ENCODE measurements at places on chromosomes 1 and 21.

DNA sequence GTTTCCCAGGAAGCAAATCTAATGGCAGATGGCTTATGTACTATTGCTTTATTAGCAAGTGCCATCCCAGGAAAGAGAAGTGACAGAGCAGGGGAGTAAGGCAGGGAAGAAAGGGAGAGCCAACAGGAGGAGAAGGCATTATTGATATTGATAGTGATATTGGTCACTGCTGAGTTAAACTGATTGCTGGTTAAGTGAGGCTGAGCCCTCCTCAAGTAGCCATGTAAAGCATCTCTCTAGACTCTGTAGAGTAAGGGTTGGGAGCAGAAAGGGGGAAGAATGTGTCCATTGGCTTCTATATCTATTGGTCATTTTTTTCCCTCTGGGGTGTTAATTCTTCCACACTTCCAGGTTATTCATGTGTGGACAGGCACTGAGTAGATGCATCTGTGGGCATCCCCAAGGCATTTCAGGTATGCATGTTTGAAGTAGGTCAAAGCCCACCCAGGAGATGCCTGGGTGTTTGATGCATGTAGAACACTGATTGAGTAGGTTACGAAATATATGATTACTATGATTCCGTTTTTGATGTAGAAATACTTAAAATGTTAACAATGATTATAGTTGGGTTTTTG, 290.5 kb upstream of the DPYD start:
- no peak for DNase-seq

- DNase-seq, result no peak
These were observed 239.5 kb downstream of the TGFB2 start for GRCh38 chr1:218584418-218585155.

DNA sequence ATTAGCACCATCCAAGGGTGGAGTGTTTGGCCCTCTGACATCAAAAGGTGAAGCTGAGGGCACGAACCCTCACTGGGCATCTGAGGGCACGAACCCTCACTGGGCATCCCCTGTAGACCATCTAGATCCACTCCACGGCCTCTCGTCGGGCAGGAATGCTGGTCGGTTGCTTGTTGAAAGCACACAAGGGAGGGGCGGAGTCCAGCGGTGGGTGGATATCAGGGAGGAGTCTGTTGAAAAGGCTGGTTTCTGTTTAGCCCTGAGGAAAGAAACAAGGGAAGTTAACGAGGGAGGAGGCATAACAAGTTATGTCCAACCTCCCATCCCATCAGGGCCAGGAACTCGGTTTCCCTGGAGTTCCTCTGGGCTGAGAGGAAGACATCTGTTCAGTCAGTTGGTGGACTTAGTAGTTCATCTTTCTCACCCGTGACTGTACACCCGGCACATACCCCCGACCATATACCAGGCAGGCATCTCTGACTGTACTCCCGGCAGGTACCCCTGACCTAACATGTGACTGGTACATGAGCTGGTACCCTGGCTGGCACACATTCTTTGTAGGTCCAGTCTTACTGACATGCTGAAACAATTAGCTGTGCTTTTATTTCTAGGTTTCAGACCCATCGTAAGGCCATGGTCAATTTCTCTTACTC, 32.1 kb upstream of the PDE9A start:
- DNase-seq, result no peak

- DNase-seq, result no peak
These were observed 2.3 kb upstream of the NFASC start for GRCh38 chr1:204868340-204868700.

DNA sequence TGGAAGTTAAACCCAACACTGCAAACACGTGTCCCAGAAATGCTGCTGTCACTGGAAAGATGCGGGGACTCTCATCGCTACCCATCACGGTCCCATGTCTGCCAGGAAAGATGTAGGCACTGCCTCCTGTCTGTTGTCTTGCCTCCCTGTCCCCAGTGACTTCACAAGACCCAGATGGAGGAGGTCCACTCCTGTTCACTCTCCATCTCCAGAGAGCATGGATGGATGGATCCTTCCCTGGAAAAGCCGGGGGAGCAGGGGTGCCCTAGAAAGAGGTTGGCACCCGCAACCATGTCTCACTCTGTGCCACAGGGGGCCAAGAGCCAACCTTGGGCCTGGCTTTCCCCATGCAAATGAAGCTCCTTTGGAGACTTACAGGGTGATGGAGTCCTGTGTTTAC, 135.5 kb downstream of the GLIS1 start:
- DNase-seq, result no peak

DNA sequence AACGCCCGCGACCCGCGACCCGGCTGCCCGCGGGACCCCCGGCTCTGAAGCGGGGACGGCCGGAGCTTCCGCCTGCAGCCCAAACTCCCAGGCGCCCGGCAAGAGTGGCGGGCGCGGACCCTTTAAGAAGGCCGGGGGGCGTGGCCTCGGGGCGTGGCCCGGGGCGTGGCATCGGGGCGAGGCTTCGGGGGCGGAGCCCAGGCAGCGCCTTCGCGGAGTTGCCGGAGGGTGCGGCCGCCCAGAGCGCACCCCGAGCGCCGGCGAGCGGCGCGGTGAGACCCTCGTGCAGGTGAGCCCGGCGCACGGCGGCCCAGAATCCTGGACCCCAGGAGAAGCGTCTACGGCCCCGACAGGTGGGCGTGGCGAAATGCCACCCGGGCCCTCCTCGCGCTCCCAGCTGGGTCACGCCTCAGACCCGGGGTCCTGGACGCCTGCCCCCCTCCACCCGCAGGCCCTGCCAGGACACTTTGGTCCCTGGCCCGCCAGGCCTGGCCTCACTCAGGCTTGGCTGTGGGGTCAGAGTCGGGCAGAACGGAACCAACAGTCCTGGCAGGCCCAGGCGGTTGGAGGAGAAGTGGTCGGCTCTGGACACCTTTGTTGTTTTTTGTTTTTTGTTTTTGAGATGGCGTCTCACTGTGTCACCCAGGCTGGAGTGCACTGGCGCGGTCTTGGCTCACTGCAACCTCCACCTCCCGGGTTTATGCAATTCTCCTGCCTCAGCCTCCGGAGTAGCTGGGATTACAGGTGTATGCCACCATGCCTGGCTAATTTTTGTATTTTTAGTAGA, 14.4 kb downstream of the RNF223 start:
- peak; percentile 93 for DNase-seq

GRCh38 chr1:9331558-9332346, 39.1 kb downstream of the SPSB1 start:
- DNase-seq, result no peak

GRCh38 chr1:114669562-114670082, at the start of gene DENND2C:
TSS of gene DENND2C (minus strand) at chr1:114670049. CDS start at chr1:114625984, 44,065 bp downstream.
- DNase-seq, result no peak

DNA sequence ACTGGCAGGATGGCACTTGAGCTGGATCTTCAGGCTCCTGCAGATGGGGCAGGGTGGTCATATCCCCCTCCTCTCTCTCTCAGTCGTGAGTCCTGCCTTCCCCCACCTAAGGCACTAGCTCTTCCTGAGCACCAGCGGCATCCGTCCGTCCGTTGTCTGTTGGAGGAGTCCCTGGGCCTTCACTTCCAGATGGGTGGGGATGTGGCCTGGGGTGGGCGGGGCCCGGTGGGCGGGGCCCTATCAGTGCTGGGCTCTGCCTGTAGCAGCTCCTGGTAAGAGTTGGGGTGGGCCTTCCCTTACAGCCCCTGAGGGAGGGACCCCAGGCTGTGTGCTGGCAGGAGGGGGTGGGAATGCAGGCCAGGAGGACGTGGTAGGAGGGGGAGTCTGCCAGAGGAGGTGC, 10.3 kb downstream of the LDLRAD2 start:
- no peak for DNase-seq

GRCh38 chr1:45723248-45723930, 27.1 kb downstream of the IPP start:
- DNase-seq, result no peak

DNA sequence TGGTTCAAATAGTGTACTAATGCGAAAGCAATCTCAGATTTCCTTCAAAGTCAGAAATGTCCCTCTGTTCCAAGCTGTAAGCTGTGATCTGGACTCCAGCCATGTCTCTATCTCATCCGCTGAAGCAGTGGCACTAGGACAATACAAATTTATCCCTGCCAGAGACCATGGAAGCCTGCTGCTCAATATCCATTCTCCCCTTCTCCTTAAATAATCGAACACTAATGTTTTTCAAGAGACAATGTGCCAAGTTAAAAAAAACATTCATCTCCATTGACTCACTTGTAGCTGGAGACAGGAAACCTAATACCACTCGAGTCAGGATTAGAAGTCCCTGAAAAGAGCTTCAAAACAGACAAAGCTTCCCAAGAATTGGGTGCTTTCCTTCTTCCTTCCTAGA, 38.5 kb upstream of the PGBD5 start:
- no peak for DNase-seq

DNA sequence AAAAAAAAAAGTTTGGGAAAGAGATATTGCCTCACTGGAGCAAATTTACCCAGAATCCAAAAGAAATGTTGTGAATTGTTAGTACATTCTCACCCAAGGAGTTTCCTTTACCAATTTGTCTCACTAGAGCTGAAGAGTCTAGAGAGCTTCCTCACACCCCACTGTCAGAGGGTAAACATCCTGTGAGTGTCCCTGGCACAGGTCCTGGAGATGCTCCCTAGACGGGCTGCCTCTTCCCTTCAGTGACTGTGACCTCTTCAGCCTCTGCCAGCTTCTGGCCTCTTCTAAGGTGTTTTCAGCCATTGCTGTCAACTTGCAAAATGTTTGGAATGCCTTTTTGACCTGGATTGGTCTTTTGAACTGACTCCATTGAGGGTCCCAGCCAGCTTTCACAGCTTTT, 159.4 kb downstream of the DHRS3 start:
- no peak for DNase-seq

- DNase-seq, result no peak
These were observed 144.0 kb downstream of the MAGI3 start for GRCh38 chr1:113534130-113534817.

GRCh38 chr1:33008051-33008914, 28.4 kb downstream of the AK2 start:
- DNase-seq, result no peak

- no peak for DNase-seq
These were observed 69.5 kb downstream of the RHOU start for GRCh38 chr1:228804640-228805413.

DNA sequence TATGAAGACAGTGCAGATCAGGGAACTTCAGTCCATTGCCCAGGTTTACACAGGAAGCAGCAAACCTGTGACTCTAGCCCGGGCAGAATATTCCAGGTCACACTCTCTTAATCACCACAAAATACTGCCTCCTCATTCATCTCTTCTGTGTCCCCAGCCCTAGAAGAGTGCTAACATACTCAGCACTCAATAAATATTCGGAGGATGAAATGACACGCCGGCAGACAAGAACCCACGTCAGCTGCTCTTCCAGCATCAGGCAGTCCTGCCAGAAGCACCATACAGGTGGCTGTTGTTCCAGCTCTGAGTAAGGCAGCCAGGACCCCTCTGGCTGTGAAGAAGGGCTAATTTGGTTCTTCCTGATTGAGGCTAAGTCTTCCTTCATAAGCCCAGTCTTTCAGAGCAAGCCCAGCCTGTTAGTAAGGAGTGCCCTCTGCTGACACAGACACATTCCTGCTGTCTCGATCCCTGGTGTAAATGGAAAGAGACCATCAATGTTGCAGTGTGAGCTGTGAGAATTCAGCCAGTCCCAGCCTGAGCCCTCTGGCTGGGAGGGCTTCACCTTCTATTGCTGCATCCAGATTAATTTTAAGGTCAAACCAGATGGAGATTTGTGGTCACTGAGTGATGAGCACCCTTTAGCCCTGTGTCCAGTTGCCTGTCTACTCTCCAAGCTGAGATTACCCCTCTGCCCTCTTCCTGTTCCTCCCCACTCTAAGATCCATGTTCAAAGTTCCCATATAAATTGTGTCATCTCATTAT, 45.0 kb upstream of the KIRREL1 start:
- DNase-seq, result no peak

- no peak for DNase-seq
These were observed 3.2 kb downstream of the ID3 start for GRCh38 chr1:23555986-23556634.

- DNase-seq, result no peak
These were observed 27.5 kb downstream of the SLX9 start for GRCh38 chr21:44967082-44968047.

DNA sequence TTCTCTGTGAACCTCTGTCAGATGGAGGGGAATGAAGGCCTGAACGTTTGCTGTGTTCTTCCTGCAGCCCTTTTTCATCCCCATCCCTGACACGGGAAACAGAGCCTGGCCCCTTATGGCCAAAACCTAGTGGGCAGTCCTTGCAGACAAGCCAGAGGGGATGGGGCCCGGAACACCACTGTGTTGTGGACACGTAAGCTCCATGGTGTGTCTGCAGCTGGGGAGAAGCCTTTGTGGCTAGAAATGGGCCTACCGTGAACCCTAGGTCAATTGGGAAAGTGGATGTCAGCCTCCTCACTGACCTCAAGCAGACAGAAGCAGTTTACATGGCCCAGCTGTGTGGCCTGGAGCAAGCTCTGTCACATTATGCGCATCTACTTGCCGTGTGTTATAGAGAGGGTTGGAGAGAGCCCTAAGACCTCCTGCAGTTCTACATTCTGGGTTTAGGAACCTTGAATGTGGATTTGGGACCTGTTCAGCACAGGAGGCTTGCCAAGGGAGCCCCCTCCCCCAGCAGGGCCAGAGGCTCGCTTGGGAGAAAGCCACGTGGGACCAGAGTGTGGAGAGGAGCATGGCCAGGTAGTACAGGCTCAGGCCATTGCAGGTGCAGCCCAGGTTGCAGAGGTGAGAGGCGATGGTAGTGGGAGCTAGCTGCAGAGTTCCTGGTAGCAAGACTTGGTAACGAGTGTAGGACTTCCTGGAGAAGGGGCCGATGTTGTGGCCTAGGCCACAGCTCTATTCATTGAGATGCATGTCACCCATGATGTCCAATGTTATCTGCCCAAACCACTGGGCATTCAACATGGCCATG, 20.7 kb downstream of the PARS2 start:
- DNase-seq, result no peak

DNA sequence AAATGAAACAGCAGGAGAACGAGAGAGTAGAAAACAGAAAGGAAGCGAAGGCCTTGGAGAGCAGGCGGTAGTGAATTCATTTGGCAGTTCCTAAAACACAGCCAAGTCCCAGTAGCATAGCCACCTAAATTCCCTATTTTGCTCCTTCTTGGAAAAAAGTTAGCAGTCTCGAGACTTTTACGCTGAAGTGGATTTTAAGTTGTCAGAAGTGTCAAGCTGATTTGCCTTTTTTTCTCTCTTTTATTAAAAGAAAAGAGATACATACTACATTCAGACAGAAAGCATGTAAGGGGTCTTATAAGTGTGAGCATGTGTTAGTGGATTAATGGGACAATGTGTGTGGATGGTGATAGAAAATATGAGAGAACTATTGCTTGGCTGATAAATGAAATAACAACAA, 19.2 kb downstream of the NFIA start:
- DNase-seq, result no peak

DNA sequence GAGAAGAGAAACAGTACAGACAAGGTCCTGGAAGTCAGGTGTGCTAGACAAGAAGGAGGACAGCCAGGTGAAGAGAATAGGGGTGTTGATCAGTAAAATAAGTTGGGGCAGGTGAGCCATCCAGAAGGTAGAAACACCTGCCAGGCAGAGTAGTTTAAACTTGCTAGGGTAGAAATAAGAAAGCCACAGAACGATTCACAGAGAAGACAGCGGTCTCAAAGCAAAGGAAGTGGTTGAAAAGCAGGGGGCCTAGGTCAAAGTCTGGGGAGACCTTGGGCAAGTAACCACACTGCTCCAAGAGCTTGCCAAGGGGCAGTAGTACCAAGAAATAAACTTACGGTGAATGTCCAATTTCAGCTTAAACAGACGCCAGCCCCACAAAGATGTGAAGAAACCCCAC, 116.6 kb upstream of the PROX1 start:
- no peak for DNase-seq

- DNase-seq, result no peak
These were observed 3.3 kb upstream of the S1PR1 start for GRCh38 chr1:101233495-101233894.

All from NCI-H1930 (cell line).